CD4-positive, alpha-beta T cell treated with Interleukin-2 at 100 ng/mL for 4 hours (primary cell): ENCODE measurements at places on chromosomes 7 and 10.

- DNase-seq = no peak
Measured at GRCh38 chr10:58414270-58415041, 29.2 kb downstream of the TFAM start.

GRCh38 chr7:158063850-158064610 is 523.6 kb downstream of the PTPRN2 start:
- DNase-seq = no peak

DNA sequence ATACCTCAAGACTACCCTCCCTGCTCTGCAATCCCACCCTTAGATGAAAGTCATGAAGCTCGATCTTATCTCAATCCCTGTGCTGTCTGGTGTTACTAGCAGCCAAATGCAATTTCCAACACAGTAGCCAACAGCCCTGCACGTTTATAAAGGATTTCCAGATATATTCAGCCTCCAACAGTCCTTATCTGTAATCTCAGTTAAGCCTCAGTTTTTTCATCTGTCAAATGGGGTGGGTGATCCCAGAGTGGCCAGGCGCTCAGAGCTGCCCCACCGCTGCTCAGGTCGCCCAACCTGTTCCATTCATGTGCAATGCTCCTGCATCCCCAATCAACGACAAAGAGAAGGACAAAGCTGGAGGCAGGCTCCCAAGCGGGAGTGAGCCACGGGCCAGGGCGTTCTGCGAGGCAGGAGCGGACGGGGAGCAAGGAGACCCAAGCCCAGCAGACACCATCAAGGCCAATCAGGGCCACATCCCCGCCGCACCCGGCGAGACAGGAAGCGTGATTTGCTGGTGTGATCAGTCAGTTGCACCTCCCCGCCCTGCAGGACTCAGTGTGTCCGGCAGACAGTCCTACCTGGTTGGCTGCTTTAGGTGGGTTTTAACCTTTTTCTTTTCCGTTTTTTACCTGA is 19.7 kb downstream of the PDGFA start:
- DNase-seq = no peak

- no peak for DNase-seq
Measured at GRCh38 chr7:14236834-14237233, 247.4 kb upstream of the ETV1 start.

DNA sequence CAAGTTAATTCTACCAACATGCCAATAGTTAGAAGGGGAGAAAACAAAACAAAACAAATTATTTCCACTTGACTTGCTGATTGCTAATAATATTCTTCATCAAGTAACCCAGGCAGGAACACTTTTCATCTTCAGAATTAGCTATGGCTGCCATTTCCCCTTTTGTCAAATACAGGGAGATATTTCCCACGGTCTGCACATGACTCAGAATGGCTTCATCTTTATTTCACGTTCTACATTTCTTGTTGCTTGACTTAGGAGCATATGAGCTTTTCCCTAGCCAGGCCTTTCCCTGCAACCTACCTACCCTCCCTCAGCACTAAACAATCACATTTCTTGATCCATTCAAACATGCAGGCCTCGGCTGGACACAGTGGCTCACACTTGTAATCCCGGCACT is 6.5 kb downstream of the CPVL start:
- DNase-seq = no peak

DNA sequence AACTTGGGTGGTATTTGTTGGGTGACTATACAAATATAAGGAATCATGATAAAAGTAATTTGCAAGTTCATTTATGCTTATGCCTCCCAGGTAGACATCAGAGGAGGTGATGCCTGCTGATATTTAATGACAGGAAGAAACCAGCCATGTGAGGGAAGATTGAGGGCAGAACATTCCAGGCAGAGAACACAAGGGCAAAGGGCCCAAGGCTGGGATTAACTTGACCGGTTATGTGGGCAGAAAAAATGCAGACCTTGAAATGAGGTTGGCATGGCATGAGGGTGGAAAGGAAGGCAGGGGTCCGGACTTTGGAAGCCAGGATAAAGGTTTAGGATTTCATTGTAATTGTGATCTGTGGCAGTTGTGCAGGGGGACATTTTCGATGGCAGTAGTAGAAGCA is 68.0 kb upstream of the MTPN start:
- DNase-seq = no peak
